ENCODE measurements at places on chromosomes 4 and X.

GRCh38 chr4:153324046-153324445, 20.4 kb upstream of the MND1 start:
- DNase-seq, result no peak

GRCh38 chr4:84966382-84967242, at the start of gene WDFY3:
WDFY3 (minus strand) TSS chr4:84966690; CDS start chr4:84860591, 106,099 bp downstream.
- DNase-seq, result peak; percentile 91

GRCh38 chrX:20059467-20060128, 57.1 kb downstream of the MAP7D2 start:
- DNase-seq, result no peak

- DNase-seq, result no peak
Observed at GRCh38 chr4:137608085-137608484, 75.8 kb upstream of the PCDH18 start.

- no peak for DNase-seq
Observed at GRCh38 chr4:85151786-85152185, 185.3 kb upstream of the WDFY3 start.

DNA sequence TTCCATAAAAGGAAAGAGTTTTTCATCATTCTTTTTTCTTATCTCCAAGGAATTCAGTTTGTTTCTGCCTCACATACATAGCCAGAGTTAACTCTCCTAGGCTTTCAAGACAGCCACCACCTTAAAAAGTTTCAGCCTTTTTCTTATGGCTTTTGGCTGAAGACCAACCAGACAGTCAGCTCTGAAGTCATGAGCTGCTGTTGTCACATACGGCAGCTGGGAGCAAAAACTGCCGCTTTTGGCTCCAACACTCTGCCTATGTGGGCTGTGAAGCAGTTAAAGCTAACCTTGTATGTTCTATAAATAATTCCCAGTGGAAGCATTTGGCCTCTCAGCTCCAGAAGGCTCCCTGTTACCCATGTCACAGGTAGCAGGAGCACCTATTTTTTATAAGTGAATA, 104.1 kb downstream of the KLHL4 start:
- peak; percentile 25 for DNase-seq

DNA sequence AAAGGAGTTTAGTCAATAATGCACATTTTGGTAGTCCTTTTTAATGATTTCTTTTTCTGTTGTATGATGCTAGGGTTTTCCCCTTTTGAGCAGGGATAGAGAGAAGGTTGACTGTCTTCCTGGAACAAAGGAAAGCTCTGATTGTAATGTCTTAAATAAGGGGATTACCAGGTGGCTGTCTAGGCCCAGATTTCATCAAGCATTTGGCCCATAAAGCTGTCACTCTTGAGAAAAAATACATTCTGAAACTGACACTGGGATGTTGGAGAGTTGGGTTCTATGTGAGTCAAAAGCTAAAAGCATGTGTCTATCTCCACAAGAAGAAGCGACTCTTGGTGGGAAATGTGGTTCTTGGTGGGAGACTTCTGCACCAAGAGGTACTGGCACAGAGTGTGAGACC, 26.4 kb downstream of the KIAA1210 start:
- no peak for DNase-seq

DNA sequence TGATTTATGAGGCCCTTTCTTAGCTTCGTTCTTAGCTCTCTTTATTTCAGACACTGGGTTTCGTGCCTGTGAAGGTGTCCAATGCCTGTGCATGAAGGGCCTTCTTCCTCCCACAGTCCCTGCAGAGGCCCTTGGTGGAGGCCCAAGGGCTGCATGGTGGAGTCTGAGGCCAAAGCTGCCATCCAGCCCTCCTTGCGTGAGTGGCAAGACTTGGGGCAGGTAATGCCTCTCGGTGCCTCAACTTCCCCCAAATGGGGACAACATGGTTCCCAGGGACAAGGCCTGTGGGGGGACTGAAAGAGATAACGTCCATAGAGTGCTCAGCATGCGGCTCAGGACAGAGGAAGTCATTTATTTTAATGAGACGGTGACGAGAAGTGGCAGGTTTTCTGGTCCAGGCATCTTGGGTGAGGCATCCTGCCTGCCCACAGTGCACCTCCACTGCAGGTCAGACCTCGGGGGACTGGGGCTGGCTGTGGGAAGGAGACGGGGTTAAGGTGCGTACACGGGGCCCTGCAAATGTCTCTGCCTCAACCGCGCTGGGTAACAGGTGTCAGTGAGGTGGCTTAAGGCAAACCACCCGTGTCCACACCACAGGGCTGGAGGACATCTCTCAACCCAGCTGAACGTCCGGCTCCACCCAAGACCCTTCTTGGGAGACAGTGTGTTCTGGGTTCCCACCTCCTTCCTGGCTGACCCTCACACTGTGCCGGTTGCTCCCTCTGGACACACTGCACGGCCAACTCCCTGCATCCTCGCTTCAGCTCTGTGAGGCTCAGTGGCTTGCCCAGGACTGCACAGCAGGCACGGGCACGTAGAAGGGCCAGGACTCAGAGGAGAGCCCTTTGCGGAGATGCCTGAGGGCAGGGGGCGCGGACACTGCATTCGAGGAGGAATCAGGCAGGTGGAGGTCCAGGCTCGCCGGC, 50.5 kb downstream of the PSAPL1 start:
- DNase-seq, result peak; percentile 18

- no peak for DNase-seq
Observed at GRCh38 chr4:99863804-99864203, 30.4 kb downstream of the LAMTOR3 start.

GRCh38 chrX:136806891-136807410, 26.2 kb upstream of the ARHGEF6 start:
- no peak for DNase-seq

GRCh38 chr4:1200425-1201035, 28.1 kb upstream of the SPON2 start:
- DNase-seq, result peak; percentile 89

- no peak for DNase-seq
Observed at GRCh38 chr4:28686618-28687017, 1826.0 kb downstream of the STIM2 start.

DNA sequence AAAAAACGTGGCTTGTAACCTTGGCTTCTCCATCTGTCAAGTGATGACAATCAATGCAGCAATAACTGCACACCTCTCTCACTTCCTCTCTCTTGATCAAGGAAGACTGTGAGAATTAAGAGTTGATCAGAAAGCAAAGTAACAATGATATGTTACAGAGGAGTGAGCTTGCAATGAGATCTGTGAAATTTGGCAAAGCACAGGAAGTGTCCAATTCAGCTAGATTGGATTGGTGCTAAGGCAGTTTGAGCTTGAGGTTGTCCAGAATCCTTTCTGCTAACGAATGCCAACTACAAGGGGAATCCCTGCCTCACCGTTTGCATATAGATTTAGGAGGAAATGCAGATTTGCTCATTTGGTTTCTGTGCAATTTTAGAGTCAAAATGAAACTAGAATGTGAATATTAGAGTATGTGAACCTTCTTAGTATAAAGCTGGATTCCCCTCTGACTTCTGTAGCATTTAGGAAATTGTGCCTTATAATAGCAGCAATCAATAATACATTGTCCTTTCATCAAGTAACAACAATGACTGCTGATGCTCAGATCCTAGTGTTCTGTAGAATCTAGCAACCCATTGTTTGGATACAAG, 346.4 kb downstream of the PTTG2 start:
- DNase-seq, result no peak

DNA sequence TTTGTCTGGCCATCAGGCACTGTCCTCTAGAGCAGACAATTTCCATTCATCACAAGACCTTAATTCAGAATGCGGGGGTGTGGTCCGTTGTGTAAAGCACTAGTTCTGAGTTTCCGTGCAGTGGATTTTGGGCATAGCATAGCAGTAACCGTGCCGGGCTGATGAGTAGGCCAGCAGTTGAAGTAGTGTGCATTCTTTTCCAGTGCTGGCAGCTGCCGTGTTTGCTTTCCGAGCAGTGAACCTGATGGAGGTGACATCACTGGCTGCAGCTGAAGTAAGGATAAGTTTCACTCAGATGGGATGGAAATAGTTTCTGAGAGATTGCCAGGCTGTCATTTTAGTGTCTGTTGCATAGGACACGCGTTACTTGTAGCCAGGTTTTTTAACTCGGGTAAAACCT, 107.0 kb upstream of the STIM2 start:
- DNase-seq, result peak; percentile 86

DNA sequence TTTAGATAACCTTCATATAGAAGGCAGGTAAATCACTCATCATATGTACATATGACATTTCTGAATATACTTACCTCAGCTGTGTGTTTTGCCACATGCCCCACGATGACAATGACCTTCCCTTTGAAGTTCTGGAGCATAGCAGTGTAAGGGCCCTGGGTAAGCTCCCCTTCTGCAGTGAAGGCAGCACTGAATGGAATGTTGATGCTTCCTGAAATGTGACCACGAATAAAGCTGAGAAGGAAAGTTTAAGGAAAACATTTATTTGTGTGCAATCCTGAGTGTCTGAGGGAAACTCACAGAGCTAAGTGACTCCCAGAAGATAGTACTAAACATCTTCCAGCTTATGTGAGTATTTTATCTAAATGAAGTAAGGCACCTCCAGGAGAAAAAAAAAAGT, 200.1 kb downstream of the NPNT start:
- no peak for DNase-seq

GRCh38 chr4:81930506-81931238, 443.1 kb downstream of the HNRNPD start:
- DNase-seq, result no peak

- DNase-seq, result no peak
Observed at GRCh38 chrX:54560411-54560810, 30.4 kb downstream of the GNL3L start.

DNA sequence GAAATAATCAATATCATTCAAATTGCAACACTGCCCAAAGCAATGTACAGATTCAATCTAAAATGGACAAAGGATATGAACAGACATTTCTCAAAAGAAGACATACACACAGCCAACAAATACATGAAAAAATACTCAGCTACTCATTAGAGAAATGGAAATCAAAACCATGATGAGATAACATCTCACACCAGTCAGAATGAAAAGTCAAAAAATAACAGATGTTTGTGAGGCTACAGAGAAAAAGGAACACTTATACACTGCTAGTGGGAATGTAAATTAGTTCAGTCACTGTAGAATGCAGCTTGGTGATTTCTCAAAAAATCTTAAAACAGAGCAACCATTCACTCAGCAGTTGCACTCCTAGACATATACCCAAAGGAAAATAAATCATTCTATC, 205.2 kb downstream of the DKK2 start:
- no peak for DNase-seq

- no peak for DNase-seq
Observed at GRCh38 chr4:129747756-129748155, 651.8 kb downstream of the C4orf33 start.

- no peak for DNase-seq
Observed at GRCh38 chr4:115323106-115323707, 209.8 kb upstream of the NDST4 start.

GRCh38 chr4:133186845-133187244, 37.8 kb downstream of the PCDH10 start:
- no peak for DNase-seq

DNA sequence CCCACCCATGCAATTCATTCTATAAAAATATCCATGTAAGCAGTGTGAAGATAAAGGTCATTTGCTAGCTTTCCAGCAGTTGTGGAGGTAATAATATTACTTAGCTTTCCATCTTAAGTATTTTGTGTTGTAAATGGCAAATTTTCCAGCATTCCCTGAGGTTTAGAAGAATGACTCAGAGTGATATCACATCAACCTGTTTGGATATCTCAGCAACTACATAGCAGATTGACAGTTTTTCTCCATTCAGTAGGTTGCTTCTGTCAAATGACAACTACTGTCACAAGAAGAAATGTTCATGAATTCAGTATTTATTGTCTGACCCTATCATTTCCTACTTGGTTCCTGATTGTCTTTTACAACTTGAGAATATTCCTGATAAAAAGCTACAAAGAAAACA, 434.9 kb upstream of the GALNTL6 start:
- no peak for DNase-seq

GRCh38 chr4:110503270-110504083, 27.5 kb downstream of the ENPEP start:
- DNase-seq, result peak; percentile 69

DNA sequence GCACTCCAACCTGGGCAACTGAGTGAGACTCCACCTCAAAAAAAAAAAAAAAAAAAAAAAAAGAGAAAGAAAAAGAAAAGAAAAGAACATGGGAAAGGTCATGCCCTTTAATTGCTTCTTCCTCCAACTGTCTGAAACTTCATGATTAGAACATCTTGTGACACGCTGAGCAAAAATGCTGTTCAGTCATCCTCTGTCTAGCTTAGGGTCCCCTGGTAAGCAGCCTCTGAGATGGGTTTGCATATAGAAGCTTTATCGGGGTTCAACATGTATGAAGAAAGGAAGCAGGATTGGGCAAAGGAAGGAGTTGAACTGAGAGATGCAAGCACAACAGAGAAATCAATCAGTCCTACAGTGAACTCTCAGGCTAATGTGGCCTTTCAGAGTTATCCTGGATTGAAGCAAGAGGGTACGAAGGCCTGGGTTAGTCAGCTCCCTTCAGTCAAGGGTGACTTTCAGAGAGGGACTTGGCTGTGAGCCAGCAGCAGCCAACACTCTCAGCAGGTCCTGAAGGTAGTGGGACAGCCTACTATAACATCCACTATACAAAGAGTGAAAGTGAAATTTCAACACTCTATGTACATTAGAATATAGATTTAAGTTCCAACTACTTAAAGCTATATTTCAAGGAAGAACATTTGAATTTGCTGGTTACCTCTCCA, 11.4 kb downstream of the MAOB start:
- DNase-seq, result no peak

- DNase-seq, result no peak
Observed at GRCh38 chr4:3221184-3221494, 27.8 kb upstream of the MSANTD1 start.

GRCh38 chrX:9988762-9989161, 21.6 kb downstream of the CLDN34 start:
- no peak for DNase-seq

DNA sequence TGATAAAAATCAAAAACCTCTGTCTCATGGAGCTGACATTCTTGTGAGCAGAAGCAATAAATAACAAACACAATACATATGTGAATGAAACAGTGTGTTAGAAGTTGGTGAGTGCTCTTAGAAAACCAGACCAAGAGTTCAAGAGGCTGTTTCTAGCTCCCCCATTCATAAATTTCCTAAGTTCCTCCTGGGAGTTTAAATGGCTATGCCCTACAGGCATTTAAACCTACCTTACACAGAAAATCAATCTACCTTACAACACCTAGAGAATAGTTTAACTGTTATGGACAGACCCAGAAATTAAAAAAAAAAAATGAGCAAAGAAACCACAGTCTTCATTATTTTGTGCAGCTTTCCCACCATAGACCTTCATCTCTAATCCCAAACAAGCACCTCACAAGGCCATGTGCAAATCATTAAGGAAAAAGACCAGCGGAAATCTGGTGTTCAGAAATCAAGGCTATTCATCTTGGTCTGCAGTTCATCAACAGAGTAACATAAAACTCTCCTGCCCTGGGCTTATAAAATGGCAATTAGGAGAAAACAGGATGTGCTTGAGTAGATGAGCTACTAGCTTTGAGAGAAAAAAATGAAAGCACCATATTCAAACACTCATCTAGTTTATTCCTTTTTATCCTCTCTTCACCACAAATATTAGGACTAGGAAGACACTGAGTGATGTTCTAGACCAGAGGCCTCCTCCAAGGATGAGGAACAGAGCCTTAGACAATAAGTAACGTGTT, 147.2 kb downstream of the SHROOM3 start:
- no peak for DNase-seq

- no peak for DNase-seq
Observed at GRCh38 chr4:7264694-7265093, 72.4 kb downstream of the SORCS2 start.

GRCh38 chr4:163612762-163613161, 118.3 kb downstream of the TMA16 start:
- no peak for DNase-seq

- no peak for DNase-seq
Observed at GRCh38 chr4:81499840-81500239, 28.1 kb upstream of the RASGEF1B start.

- DNase-seq, result no peak
Observed at GRCh38 chr4:69750346-69750745, 10.1 kb downstream of the SULT1B1 start.
